ENCODE measurements at places on chromosomes 12 and 14. TPM values are rescaled to one million over a fixed set of nuclear protein-coding genes. Genes with fewer than 3 reads are reported as not detected.

Gene KCNA5
- 0.54 TPM for total RNA-seq

Gene RNASE11
- not detected for total RNA-seq

Gene TSPAN9
- total RNA-seq = 31.7 TPM

Gene LBHD2
- not detected for total RNA-seq

DNA sequence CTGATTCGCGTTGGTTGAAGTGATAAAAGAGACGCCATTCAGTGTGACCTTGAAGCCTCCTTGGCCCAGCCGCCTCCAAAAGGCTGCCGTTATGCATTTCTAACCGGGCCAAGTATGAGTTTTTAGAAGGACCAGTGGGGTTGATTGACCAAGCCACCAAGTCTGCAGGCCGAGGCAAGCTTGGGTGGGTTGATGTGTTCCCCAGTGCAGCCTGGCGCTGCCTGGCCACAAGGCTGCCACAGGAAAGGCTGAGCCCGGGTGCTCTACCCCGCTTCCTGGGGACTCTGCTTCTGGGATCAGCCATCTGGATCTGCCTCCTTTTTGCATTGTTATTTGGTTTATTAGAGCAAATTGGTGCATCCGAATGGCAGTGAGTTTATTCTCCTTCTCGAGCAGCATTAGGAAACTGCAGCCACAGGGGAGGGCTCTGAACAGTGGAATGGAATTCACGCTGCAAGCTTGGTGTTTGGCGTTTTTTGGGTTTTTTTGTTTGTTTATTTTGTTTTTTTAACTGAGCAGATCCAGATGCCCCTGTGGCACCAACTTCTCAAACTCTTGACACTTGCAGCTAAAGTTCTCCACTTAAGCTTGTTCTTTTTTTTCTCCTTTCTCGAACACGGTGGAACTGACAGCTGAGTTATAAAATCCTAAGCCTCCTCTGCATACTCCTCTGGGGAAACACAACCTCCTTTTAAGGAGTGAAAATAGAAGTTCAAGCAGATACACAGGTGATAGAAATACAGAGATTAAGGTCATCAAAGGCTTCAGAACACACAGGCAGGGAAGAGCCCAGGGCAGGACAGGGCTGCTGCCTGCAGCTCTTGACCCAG lies 145.4 kb upstream of the FKBP4 start:
- no peak for ATAC-seq

DNA sequence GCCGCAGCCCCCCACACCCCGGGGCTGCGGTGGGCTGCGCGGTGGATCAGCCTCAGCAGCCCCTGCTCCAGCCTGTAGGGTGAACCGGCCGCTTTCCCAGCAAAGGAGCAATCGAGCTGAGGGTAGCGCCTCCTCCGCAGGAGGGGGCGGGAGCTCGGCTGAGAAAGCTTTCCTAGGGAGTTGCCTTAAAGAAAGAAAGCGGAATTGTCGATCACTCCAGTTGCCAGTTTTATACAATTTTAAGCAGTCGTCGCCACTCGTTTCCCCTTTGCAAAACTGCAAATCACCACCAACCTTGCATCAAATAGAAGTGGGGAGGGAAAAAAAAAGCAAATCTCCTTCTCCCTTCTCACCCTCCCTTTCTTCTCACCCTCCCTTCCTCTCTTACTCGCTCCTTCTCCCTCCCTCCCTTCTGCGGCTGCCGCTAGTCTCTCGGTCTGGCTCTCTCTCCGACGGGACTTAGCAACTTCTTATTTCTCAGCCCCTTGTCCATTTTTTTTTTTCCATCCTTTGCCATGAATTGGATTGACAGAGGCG lies at the start of gene PDE3A:
TSS of gene PDE3A (plus strand) at position 424 of the 537 bp plus-strand sequence. CDS start 748 bp downstream, outside the sequence.
- peak; percentile 76 for ATAC-seq

- ATAC-seq = no peak
Observed at GRCh38 chr12:87344699-87345098, 684.5 kb downstream of the C12orf50 start.

DNA sequence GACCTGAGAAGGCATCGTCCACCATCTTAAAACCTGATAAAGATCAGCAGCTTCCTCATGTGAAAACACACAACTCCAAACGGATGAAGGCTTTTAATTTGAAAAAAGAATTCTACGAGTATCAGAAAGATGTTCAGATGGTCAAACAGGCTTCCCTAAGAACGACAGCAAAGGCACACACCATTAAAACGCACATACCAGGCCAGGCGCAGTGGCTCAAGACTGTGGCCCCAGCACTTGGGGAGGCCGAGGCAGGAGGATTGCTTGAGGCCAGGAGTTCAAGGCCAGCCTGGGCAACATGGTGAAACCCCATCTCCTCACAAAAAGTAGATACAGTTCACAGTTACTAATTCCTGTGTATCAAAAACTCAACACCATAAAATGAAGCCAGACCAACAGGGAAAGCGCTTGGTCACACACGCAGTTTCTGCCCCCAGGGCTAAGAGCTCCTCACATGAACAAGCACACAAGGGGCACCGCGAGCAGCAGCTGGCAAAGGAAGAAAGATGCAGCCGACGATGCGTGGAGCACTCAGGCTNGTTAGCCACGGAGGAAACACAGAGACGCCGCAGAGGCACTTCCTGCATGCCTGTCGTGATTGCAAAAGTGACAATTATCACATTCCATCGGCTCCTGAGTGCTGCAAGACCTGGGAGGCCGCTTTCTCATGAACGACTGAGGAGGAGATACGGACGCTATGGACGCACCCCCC lies 78.0 kb downstream of the NOC4L start:
- no peak for ATAC-seq

- ATAC-seq = no peak
Observed at GRCh38 chr12:42407306-42407705, 81.3 kb downstream of the PPHLN1 start.

DNA sequence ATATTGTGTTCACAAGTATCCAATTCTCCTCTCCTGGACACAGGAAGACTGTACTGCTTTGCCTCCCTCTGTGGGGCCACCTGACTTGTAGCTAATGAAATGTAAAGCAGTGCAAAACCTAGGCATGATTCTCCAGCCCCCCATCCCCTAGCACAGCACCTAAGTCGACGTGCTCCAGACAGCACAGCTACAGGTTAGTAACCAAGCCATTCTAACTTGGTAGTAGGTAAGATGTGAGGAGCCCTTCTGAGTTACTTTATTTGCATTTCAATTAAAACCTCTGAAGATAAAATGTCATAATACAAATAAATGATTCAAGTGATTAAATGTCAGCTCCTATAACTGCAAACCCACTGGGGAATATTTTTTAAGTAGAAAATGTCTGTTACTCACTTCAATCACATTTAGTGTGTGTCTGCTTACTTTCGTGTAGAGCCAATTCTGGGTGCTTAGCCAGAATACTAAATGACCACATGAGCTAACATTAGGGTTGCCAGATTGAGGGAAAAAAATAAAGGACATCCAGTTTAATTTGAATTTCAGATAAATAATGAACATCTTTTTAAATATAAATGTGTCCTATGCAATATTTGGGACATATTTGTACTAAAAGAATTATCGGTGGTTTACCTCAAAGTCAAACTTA lies 64.8 kb upstream of the HIF1A start:
- no peak for ATAC-seq
